ENCODE measurements at places on chromosomes 6 and 20.
A peak's percentile ranks its signal among the peaks of the same experiment; 100 is the strongest.

DNA sequence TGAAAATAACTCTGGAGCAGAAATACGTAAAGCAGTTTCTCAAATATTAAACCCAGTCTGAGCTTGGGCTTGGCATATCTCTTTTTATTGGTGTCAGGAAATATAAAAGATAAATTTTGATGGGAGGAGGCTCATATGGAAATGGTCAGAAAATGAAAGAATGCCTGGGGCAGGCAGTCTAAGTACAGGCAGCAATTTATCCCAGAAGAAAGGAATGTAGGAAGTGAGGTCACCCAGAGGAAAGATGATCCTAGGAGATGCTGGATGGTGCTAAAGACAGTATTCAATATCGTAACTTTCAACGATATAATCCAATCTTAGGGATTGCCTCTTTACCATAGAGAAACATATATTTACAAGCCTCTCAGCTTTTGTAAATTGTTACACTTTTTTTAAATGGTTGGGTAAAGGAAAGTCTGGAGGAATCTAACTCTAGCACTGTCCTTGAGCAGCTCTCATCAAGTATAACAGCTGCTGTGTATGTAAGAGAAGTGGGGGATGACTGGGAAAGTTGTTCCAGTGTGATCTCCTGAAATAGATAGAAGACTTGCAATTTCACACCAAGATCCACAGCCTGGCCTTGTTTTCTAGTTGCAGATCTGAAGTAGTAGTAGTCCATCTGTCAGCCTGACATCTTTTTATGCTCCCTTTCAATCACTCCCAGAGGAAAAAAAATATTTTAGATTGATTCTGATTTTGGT, 256.9 kb upstream of the SASH1 start:
- no peak for DNase-seq

DNA sequence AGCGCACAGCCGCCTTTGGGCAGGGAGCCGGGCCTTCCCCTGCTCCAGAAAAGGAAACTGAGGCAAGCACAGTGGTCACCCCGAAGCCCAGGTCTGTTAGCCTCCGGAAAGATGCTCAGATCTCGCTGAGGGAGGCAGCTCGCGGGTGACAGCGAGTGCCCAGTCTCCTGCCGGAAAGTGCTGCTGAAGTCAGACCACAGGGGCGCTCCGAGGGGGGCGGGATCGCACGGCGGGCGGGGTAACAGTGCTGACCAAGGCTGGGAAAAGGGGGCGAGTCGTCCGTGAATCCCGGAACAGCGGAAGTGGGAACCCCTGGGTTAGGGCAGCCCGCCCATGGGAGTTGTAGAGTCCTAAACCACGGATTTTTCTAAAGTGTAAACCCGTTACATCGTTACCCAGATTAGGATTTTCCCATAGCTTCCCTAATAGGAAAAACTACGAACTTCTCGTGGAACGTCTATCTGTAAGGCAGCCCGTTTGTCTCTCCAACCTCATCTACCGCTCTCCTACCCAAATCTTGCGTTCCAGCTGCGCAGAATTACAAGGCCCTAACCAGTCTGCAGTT, 504 bp downstream of the VPS16 start:
- DNase-seq: peak; percentile 66

GRCh38 chr6:67433124-67433523, 1202.0 kb upstream of the ADGRB3 start:
- DNase-seq: peak; percentile 16

- DNase-seq: no peak
These were observed 262.5 kb downstream of the BTBD3 start for GRCh38 chr20:12180107-12180661.

- DNase-seq: peak; percentile 97
These were observed 45.9 kb downstream of the RIPOR3 start for GRCh38 chr20:50645253-50646068.

DNA sequence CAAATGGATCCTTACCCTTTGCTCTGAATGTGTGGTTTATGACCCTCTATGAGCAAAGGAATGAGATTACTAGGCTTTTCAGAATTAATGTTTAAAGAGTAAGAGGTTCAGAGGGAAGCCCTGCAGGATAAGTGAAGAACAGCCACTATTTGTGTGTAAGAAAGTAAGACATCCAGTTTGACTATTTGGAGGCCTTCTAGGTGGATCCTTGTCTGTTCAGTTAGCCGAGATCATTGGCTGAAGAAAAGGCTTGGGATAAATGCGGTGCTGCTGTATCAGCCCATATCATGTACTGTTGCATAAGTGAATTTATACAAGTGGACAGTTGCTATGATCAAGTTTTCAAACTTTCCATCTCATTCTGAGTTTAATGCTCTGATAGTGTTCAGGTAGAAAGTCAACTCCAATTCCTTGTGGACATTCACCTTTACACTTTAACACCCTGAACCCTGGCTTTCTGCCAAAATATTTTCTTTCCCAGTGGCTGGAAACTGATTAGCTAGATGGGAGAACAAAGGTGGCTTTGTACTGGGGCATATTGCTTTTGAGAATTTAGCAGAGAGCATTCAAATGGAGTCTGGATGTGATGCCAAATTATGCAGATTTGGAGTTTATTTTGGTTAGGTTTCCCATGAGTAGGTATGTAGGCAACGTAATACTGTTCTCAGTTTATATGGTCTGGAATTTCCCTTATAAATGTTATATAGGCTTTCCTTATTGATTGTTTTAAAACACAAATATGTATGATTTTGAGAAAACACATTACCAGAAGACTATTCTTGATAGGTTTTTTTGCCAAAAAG, 15.0 kb downstream of the PARD6B start:
- peak; percentile 36 for DNase-seq

DNA sequence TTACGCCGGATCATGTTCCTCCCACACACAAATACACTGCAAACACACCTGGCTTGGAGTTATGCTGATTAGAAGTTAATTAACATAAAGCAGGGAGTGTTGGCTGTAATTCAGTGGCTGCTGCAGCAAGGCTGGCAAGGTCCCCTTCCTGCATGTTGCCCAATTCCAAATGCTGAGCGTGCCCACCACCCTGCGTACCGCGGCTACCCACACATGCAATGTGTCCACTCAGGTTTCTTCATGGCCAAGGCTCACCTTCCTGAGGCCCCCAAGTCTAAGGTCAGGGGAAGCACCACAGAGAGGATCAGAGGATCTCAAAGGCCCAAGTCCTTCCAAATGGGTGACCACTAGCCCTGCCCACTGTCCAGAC, 11.6 kb upstream of the PRND start:
- no peak for DNase-seq

DNA sequence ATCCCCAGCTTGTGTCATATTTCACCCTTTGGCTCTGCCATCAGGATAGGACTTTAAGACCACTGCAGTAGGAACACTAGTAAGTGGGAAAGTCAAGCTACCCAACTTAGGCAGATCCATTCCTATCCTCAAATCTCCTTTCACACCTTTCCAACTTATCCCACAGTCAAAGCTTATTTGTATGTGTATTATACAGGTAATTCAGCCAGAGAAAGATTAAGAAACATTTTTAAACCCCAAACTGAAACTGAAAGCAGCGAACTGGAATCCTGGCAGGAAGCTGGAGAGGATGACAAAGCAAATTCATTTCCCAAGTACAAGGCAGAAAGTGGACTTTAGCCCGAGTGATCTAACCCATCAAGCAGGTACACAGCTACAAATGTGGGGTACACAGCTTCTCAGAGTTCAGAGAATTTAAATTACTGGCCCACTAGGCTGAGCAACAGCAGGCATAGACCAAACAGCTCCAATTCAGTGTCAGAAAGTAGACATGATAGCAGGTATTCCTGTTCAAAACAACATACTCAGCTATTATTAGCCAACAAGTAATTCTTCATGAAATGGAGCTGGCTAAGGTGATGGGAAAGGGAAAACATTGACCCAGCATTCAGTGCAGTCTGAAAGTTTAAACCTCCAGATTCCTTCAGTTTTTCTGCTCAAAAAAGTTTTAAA, 39.1 kb downstream of the ILRUN start:
- peak; percentile 90 for DNase-seq
